ENCODE measurements at places on chromosomes 16 and 17.

GRCh38 chr16:15509051-15509592 is 74.7 kb downstream of the BMERB1 start:
- no peak for DNase-seq

GRCh38 chr16:576197-576822 is 6.5 kb downstream of the PIGQ start:
- DNase-seq: no peak

- no peak for DNase-seq
These were observed 7.9 kb downstream of the QPRT start for GRCh38 chr16:29686740-29687332.

DNA sequence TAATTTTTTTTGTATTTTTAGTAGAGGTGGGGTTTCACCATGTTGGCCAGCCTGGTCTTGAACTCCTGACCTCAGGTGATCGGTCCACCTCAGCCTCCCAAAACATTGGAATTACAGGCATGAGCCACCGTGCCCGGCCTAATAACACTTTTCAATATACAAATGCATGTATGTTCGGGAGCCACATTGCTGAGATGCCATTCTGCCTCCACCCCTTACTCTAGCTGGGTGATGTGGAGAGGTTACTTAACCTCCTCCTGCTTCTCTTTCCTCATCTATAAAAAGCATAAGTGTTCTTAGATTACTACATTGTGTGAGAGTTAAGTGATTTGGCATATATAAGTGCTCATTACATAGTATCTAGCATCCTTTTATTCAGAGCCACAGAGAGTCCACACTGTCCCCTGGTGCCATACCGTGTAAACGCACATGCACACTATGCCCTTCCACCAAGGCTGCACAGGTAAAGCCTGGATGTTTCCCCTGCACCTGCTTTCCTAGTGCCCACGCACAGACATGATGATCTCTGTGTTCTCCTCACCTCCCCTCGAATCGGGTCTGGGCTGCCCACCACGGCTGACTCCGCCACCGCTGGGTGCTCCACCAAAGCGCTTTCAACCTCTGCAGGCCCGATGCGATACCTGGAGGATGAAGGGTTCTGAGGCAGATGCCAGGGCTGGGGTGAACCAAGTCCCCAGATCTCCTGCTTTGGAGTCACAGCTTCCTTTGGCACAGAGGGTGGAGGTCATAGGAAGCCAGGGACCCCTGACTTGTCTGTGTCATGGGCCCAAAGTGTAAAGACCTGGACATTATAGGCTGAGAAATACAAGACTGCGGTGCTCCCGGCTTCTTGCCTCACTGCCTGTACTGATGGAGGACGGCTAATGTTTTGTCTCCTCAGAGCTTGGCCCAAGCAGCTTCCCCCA is 49.0 kb upstream of the ACSM2B start:
- DNase-seq: no peak

GRCh38 chr17:81337476-81337879 is 42.4 kb upstream of the SLC38A10 start:
- DNase-seq: no peak

- no peak for DNase-seq
These were observed 11.2 kb upstream of the RANGRF start for GRCh38 chr17:8277317-8277716.

- no peak for DNase-seq
These were observed 14.9 kb downstream of the CA4 start for GRCh38 chr17:60164697-60165096.

Data from fibroblast of lung (primary cell).